ENCODE measurements at places on chromosomes 2 and 18. TPM values are rescaled to one million over a fixed set of nuclear protein-coding genes. Genes with fewer than 3 reads are reported as not detected.

DNA sequence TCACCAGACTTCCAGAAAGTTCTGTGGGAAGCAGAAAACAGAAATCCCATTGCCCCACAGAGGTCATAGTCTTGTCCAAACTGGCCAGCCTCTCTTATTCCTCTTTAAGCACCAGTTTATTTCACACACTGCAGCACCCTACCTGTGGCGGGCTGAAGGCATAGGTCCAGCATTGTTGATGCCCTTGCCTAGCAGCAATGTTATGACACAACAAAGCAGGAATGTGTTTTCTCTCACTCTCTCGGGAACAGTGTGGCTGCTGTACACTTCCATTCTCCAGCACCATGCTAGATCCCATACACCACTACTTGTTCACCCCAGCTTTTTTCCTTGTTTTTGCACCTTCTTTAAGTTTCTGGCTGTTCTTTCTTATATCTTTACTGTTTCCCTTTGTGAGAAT lies 181.6 kb downstream of the DNAH6 start:
- no peak for DNase-seq
- no peak overlapping the region for H3K4me3 ChIP-seq
- no peak overlapping the region for H3K27ac ChIP-seq
- no peaks in the 10 kb centered on the region for H3K27me3 ChIP-seq

GRCh38 chr2:177090967-177091366 lies 121.6 kb upstream of the HNRNPA3 start:
- H3K4me3 ChIP-seq = no peak overlapping the region
- no peaks in the 10 kb centered on the region for H3K4me1 ChIP-seq
- DNase-seq = no peak
- H3K36me3 ChIP-seq = no peaks in the 10 kb centered on the region

- peaks cover 6% of the 10 kb centered on the region for H3K4me1 ChIP-seq
- no peaks in the 10 kb centered on the region for H3K36me3 ChIP-seq
- no peak for DNase-seq
- H3K27me3 ChIP-seq = no peaks in the 10 kb centered on the region
- no peak overlapping the region for H3K4me3 ChIP-seq
These were observed 7.0 kb upstream of the TYMS start for GRCh38 chr18:650428-650858.

- DNase-seq = no peak
- H3K4me1 ChIP-seq = no peaks in the 10 kb centered on the region
- no peak overlapping the region for H3K27ac ChIP-seq
- H3K4me3 ChIP-seq = no peak overlapping the region
- no peaks in the 10 kb centered on the region for H3K27me3 ChIP-seq
These were observed 58.0 kb downstream of the ZNF519 start for GRCh38 chr18:14074187-14074586.

DNA sequence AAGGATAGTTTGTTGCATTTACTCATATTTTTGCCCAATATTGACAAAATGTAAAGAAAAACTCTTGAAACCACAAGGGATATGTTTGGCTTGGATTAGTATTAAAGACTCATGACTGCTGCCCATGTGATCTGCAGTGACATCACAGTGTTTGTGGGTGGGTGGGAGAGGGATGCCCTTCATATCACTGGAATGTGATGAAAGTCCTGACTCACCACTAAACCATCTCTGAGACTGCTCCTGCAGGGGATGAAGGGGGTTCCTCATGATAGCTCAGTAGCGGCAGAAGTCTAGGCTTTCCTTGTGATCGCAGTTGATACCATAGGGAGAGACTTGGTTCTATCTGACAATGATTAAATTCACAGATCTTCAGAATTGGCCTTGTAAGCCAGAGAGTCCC lies 451.2 kb downstream of the CNTNAP5 start:
- no peaks in the 10 kb centered on the region for H3K27me3 ChIP-seq
- no peak overlapping the region for H3K4me3 ChIP-seq
- H3K36me3 ChIP-seq = no peaks in the 10 kb centered on the region
- no peak overlapping the region for H3K27ac ChIP-seq

- peaks cover 29% of the 10 kb centered on the region for H3K27me3 ChIP-seq
- H3K36me3 ChIP-seq = no peaks in the 10 kb centered on the region
- H3K27ac ChIP-seq = no peak overlapping the region
- H3K4me1 ChIP-seq = peaks cover 14% of the 10 kb centered on the region
These were observed 872 bp downstream of the DSG2 start for GRCh38 chr18:31498574-31499524.

DNA sequence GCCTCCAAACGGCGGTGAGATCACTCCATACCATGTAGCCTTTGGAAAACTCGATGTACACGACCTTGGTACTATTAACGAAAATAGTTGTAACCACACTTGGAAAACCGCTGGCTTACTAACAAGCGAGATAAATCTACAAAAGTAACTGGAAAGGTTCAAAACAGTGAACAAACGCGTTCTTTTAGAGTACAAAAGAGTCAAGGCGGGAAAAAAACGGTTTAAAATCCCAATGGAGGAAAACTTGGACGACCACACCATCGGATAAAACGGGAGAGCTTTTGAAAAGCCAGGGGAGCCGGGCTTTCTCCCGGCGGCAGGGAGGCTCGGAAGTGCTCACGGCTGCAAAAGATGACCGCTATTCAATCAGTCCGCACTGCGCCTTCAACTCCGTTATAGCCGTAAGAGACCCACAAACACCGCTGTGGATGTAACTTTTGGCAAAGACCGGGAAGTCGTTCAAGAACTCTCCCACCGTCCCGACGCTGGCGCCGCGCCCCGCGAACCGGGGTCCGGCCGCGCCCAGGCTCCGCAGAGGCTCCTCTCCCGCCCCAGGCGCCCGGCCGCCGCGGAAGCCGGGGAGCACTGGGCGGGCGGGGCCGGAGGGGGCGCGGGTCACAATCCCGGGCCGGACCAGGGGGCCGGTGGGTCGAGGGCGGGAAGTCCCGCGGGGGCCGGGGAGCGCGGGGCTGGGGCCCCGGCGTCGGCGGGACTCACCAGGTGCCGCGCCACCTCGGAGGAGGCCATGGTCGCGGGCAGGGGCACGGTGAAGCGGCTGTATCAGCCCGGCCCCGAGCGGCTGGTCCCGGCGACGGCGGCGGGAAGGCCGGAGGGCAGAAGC lies 465 bp downstream of the SEPTIN10 start:
- H3K27me3 ChIP-seq = no peaks in the 10 kb centered on the region
- no peak for DNase-seq
- peaks cover 6% of the 10 kb centered on the region for H3K4me1 ChIP-seq
- peak overlapping the region; percentile 94 for H3K27ac ChIP-seq
- peak overlapping the region; percentile 52 for H3K4me3 ChIP-seq

DNA sequence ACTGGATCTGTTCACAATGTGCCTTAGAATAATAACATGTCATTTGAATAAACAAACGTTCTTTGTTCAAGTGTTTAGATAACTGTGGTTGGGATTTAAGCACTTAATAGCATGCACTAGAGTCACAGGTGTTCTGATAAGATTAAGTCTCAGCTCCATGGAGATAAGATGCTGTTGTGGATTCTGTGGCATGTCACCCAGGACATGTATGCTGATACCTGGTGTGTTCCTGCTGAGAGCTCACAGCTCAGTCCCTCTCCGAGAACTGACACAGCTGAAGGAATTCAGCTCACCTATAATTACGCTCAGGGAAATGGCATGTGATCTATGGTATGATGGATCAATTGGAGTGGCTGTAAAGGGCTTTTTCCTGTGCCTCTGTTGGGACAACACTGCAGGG lies 75.4 kb upstream of the ST6GAL2 start:
- H3K36me3 ChIP-seq = no peaks in the 10 kb centered on the region
- H3K27ac ChIP-seq = no peak overlapping the region
- H3K4me1 ChIP-seq = no peaks in the 10 kb centered on the region
- DNase-seq = no peak

DNA sequence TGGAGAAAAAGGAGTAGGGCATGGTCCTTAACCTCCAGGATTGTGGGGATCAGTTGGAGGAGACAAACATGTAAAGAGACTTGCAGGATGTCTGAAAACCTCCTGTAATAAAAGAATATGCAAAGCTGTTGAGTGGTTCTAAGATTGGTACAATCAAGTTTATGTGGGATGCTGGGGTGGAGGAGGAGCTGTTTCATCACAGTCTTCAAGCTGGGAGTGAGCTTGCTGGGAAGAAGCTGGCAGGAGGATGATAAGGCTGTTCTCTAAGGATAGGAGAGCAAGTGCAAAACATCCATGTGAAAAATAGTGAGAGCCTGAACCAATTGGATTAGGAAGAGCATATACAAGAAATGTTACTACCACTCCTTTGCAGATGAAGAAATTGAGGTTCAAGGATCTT lies 161.9 kb upstream of the CRIM1 start:
- DNase-seq = no peak
- no peaks in the 10 kb centered on the region for H3K36me3 ChIP-seq
- H3K27ac ChIP-seq = no peak overlapping the region

DNA sequence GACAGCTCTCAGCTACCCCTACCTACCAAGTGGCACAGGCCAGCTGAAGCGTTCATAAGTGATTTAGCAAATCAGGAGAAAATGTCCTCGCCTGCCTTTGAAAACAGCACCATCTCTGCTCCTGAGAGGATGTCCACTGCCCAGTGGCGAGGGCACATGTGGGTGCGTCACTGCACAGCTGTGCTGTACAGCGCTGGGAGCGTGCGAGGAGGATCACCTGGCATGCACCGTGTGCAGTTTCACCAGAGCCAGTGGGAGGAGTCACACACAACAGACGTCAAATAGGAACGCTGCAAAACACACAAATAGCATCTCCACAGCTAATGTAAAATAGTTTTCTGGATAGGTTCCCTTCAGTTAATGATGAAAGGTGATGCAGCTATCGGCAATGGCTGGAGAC lies 154.1 kb downstream of the HDAC4 start:
- no peaks in the 10 kb centered on the region for H3K36me3 ChIP-seq
- DNase-seq = peak; percentile 25
- no peak overlapping the region for H3K27ac ChIP-seq

GRCh38 chr18:22271030-22271429 lies 101.6 kb downstream of the GATA6 start:
- DNase-seq = no peak
- no peaks in the 10 kb centered on the region for H3K27me3 ChIP-seq
- H3K4me3 ChIP-seq = no peak overlapping the region
- no peaks in the 10 kb centered on the region for H3K36me3 ChIP-seq
- H3K4me1 ChIP-seq = no peaks in the 10 kb centered on the region

GRCh38 chr2:241796209-241796608 lies 12.8 kb upstream of the NEU4 start:
- no peaks in the 10 kb centered on the region for H3K36me3 ChIP-seq
- no peak overlapping the region for H3K4me3 ChIP-seq
- no peaks in the 10 kb centered on the region for H3K27me3 ChIP-seq
- H3K4me1 ChIP-seq = no peaks in the 10 kb centered on the region
- H3K27ac ChIP-seq = no peak overlapping the region

DNA sequence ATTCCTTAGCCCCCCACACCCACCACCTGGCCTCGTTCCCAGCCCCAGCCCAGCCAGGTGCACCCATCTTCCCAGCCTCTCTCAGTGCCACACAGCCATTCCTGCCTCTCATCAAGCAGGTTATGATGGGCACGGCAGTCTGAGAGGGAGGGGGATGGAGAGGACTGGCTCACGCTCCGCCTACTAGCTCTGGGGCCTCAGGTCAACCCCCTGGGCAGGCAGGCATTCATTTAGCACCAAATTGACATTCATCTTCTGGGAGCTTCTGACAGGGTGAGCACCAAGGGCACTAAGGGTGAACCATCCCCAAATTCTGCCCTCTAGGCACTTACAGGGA lies 66.2 kb upstream of the FOSL2 start:
- DNase-seq = no peak
- no peak overlapping the region for H3K27ac ChIP-seq
- no peak overlapping the region for H3K4me3 ChIP-seq
- no peaks in the 10 kb centered on the region for H3K36me3 ChIP-seq

DNA sequence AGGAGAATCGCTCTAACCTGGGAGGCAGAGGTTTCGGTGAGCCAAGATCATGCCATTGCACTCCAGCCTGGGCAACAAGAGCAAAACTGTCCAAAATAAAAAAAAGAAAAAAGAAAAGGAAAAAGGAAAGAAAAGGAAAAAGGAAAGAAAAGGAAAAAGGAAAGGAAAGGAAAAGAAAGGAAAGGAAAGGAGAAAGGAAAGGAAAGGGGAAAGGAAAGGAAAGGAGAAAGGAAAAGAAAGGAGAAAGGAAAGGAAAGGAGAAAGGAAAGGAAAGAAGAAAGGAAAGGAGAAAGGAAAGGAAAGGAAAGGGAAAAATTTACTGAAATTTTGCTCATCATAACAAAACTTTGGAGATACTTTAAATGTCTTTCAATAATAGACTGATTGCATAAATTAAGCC lies 391.3 kb upstream of the GYPC start:
- H3K4me1 ChIP-seq = no peaks in the 10 kb centered on the region
- no peaks in the 10 kb centered on the region for H3K27me3 ChIP-seq
- no peaks in the 10 kb centered on the region for H3K36me3 ChIP-seq
- H3K4me3 ChIP-seq = no peak overlapping the region

DNA sequence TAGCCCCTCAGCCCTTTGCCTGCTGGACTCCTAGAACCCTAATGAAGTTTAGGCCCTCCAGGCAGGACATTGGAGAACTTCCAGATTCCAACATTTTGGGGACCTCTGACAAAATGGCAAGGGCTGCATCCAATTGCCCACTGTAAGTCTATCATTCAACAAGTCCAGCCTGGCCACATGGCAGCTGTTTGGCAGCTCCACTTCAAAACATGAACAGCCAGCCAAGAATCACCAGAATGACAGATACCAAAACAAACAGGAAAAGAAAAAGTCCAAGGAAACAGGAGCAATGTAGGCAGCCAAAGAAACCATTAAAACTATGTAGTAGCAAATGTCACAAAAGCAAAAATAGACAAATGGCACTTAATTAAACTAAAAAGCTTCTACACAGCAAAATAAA lies 25.5 kb downstream of the SLC4A5 start:
- no peak for DNase-seq
- peaks cover 18% of the 10 kb centered on the region for H3K36me3 ChIP-seq
- H3K27ac ChIP-seq = no peak overlapping the region
- H3K4me3 ChIP-seq = no peak overlapping the region

- no peak overlapping the region for H3K27ac ChIP-seq
- H3K4me1 ChIP-seq = peaks cover 3% of the 10 kb centered on the region
- H3K4me3 ChIP-seq = no peak overlapping the region
- DNase-seq = no peak
These were observed 179.0 kb downstream of the PTPRM start for GRCh38 chr18:7746106-7746505.

POTEJ gene
- not detected for total RNA-seq

ZNF397 gene
- 33.4 TPM for total RNA-seq

SATB2 gene
- total RNA-seq = 2.6 TPM

SCN7A gene
- total RNA-seq = 5.3 TPM

TMEM37 gene
- 25.0 TPM for total RNA-seq

TTC32 gene
- total RNA-seq = 22.1 TPM

Data from spleen (tissue), 13 donors.